Neuronal stem cell (in vitro differentiated cells): ENCODE measurements at places on chromosomes 2 and 18.
A peak's percentile ranks its signal among the peaks of the same experiment; 100 is the strongest.

DNA sequence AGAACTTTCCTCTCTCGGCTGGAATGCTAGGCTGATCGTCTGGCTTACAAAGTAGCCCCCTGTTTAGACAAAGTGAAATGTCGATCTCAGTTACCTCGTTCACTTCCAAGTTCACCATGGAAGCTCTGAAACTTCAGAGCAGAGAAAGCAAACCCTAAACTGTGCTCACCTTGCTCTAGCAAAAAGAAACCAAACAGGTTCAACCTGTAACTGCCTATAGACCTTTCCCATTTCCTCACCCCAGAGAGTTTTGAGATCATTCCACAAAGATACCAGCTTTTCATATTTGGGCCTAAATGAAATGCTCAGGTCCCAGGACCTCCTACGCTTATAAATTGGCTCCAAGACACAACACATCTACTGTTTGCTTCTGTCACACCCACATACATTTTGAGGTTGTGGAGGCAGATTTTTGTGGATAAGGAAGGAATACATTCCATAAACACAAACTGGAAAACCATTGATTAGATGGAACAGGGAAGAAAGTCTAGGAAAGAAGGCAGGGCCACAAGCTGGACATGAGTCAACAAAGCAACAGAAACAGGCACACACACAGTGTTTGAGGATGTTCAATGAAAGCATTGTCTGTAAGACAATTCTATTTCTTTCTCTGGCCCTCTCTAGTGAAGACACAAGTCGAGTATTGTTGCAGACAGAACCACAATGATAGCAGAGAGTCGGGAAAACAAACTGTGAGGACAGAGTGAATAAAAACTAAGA, 52.8 kb upstream of the TGIF1 start:
- no peak for DNase-seq

- no peak for DNase-seq
These were observed 77.6 kb downstream of the SMIM21 start for GRCh38 chr18:75349668-75350511.

GRCh38 chr2:202754936-202755335, 116.6 kb downstream of the ICA1L start:
- DNase-seq: no peak

GRCh38 chr2:206556357-206556949, 85.8 kb upstream of the FAM237A start:
- DNase-seq: peak; percentile 31

DNA sequence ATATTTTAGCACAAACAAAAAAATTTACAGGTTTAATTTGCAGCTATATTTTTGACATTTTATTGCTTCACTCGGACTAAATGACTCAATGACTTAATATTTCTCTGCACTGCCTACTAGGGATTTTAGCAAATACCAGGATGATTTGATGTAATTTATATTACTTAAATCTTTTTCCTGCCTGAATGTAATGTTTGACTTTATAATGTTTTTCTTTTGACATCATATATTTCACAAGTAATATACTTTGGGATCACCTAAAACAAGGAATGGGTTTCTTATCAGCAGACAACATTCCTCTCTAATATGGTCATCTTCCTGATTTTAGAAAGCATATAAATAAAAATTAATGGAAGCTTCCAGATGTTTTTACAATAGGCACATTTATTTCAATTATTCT, 253.2 kb upstream of the EPC2 start:
- no peak for DNase-seq

- DNase-seq: no peak
These were observed 75.1 kb downstream of the MBD5 start for GRCh38 chr2:148096012-148096411.

GRCh38 chr2:101193033-101193626, 41.9 kb upstream of the TBC1D8 start:
- DNase-seq: no peak

DNA sequence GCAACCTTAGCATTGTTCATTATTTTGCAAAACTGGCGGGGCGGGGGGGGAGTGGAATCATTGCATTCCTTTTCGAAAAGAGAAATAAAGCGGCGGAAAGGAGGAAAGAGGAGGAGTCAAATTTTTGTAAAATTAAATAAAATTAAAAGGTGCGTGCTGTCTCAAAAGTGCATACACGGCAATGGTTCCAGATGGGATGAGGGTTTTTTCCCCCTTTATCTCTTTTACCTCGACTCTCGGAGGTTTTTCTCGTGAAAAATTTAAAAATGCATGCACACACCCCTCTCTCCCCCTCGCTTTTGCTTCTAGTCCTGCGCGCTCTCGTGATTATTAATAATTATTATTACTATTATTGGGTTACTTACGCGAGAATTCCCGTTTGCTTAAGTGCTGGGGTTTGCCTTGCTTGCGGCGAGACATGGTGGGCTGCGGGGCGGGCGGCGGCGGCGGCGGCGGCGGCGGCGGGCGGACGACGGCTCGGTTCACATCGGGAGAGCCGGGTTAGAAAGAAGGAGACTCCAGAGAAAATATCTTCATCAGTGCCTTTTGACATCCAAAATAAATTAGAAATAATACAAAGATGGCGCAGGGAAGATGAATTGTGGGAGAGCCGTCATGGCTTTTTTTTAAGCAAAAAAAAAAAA, 481 bp downstream of the BCL11A start:
- DNase-seq: no peak

- no peak for DNase-seq
These were observed 242.8 kb upstream of the CXCR4 start for GRCh38 chr2:136360790-136361189.

DNA sequence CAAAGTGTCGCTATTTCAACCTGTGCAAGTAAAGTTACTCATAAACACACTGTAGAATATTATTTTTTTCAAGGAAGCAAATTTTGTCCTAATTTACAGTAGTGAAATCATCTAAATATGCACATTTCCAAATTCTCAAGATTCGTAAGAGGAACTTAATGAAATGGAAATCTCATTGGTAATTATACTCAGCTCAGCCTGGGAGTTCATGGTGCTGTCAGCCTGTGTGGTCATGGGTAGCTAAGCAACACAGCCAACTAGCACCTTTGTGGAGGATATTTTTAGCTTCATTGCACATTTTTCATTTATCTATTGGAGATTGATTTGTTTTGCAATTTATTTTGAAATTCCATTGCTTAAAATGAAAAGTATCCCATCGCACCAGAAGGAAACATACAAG, 975.7 kb upstream of the ZEB2 start:
- DNase-seq: no peak

DNA sequence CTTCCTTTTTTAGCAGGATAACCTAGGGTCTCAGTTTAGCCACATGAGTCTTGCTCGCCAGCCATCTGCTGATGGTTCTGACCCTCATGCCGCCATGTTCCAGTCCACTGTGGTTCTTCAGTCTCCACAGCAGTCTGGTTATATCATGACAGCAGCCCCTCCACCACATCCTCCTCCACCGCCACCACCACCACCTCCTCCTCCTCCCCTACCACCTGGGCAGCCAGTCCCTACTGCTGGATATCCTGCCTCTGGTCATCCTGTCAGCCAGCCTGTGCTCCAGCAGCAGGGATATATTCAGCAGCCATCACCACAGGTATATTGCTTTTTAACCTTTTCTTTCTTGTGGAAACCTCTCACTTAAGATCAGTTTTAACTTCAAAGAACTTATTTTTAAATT, 89.9 kb upstream of the UBXN4 start:
- no peak for DNase-seq

DNA sequence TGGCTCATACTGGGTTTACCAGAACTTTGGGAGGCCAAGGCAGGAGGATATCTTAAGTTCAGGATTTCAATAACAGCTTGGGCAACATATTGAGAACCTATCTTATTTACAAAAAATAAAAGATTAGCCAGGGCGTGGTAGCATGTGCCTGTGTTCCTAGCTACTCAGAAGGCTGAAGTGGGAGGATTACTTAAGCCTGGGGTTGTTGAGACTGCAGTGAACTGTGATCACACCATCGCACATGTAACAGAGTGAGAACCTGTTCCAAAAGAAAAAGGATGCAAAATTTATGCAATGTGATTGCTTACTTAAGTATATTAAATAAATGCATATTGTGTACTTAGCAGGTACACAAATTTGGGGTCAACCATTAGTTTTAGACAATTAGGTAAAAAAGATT, 768.9 kb upstream of the CDH7 start:
- no peak for DNase-seq

GRCh38 chr2:9984871-9985480, 33.5 kb downstream of the GRHL1 start:
- no peak for DNase-seq

DNA sequence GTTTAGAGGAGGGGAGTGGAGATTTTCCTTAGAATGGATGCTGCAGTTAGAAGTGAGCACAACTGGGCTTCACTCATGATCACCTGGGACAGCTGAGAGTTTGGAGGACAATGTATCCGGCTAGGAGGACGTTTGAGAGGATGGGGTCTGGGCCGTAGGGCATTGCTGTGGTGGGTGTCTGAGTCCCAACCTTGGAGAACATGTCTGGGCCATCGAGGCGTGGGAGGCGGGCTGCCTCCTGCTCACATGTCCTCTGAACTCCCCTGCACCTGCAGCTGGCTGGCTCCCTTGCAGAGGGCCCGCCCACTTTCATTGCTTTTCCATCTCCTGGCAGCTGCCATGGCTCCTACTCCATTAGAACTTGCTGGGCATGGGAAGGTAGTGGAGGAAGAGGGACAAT, 203.0 kb upstream of the PXDN start:
- no peak for DNase-seq

DNA sequence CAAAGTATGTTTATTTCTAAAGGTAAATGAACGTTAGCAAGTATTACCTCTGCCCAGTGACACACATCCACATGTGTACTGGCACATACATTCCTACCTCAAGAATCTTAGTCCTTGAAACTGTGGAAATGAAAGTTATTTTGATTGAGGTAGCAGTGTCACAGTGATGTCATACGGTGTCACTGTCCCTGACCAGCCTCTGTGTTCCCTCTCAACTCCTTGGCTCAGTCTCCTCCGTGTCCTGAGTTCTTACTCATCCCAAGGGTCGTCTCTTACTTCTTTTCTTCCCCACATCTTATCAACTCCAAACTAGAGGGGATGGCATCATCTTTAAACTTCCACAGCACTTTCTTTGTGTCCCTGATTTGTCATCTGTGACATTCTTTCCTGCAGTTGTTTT, 3.3 kb downstream of the NCK2 start:
- no peak for DNase-seq

DNA sequence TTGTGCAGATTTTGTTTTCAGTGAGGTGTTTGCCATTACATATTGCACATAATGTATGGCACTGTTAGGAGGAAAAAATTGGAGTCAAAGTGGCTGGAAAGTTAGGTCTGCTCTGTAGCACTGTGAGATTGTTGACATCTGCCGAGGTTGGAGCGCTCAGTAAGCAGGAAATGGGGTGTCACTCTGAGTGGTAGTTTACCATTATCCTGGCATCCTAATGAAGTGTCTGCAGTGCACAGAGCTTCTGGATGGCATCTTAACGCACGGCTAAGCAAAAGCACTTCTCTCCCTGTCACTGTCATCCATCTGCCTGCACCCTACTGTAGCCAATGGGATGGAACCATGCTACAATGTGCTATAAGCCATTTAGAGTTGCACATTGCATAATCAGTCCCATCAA, 561.9 kb downstream of the ARHGAP15 start:
- no peak for DNase-seq

GRCh38 chr2:230714136-230714480, 1.5 kb downstream of the CAB39 start:
- peak; percentile 9 for DNase-seq

- DNase-seq: no peak
These were observed 13.6 kb downstream of the NMS start for GRCh38 chr2:100483895-100484294.

GRCh38 chr2:45652090-45653031, 886 bp downstream of the PRKCE start:
- no peak for DNase-seq

DNA sequence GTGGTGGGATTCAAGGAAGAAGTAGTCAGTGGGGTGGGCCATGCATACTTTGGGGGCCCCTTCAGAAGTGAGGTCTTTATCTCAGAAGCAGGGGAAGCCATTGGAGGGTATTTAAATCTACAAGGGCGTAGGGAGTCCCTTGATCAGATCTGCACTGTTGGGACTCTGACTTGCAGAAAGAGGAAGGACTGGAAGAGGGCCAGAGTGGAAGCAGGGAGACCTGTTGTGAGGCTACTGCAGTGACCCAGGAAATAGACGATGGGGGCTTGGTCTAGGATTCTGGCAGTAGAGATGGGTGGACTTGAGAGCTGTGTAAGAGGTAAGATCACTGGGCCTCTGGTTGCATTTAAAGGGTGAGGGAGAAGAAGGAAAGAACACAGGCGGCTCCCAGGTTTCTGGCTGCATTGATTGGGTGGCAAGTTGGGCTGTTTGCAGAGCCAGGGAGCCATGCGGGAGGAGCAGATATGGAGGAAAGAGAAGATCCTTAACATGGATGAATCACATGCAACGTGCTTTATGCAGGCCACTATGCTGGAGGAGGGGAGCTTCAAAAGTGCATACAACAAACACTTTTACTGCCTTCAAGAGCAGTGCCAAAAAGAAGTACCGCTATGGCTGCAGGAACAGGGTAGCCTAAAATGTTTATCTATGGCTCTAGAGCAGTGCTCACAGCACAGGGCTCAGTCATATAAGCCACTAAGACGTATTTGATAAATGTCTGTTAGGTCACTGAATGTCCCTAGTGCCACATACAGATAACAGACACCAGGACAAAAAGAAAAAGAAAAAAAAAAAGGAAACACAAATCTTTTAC, 2.3 kb downstream of the SFXN5 start:
- no peak for DNase-seq

DNA sequence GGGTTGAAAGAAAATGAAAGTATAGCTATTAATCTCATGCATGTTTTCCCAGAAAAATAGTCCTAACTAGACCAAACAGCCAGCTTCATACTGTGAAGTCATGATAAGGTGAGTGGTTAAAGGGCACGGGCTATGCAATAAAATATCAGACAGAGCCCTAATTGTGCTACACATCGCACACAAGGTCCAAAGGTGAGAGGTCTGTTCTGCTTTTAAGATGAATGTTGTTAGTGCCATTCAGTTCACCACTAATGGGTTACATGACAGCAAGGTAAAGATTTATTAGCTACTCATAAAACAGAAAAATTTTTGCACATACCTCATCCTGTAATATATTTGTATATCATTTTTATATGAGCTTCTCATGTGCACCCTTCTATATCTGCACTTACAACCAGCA, 105.0 kb upstream of the STK17B start:
- no peak for DNase-seq

GRCh38 chr2:215356948-215357461, 45.1 kb downstream of the ATIC start:
- DNase-seq: no peak

- DNase-seq: no peak
These were observed 43.1 kb upstream of the SELENOI start for GRCh38 chr2:26302846-26303245.
